ENCODE measurements at places on chromosomes 1 and 21.

DNA sequence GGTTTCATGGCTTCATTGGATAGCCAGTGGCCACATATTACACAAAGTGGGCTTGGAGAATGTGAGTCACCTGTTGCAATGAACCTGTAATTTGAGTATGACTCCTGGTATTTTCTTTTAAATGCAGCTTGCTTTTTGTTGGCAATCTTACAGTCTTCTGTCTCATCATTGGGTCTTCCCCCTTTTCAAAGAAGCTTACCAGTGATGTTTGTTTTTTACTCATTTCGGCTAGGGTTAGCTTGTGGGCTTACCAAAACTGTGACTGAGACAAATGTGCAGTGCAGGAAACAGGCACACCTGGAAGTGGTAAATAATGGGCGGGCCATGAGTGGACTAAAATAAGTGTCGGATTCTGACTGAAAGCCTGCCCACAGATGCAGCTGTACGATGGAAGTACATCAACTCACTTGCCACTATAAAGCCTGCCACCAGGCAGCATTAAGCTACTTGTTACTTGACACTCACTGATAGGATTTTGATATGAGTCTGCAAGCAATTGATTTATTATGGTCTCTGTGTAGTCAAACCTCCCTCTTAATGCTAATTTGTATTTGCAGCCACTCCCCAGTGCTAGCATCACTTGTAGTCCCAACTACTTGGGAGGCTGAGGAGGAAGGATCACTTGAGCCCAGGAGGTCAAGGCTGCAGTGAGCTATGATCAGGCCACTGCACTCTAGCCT is 4.2 kb downstream of the HHAT start:
- no peak for DNase-seq

GRCh38 chr1:109214695-109215623 is 1.2 kb downstream of the SARS1 start:
- DNase-seq, result no peak

- no peak for DNase-seq
Measured at GRCh38 chr1:168057921-168058320, 78.8 kb downstream of the GPR161 start.

DNA sequence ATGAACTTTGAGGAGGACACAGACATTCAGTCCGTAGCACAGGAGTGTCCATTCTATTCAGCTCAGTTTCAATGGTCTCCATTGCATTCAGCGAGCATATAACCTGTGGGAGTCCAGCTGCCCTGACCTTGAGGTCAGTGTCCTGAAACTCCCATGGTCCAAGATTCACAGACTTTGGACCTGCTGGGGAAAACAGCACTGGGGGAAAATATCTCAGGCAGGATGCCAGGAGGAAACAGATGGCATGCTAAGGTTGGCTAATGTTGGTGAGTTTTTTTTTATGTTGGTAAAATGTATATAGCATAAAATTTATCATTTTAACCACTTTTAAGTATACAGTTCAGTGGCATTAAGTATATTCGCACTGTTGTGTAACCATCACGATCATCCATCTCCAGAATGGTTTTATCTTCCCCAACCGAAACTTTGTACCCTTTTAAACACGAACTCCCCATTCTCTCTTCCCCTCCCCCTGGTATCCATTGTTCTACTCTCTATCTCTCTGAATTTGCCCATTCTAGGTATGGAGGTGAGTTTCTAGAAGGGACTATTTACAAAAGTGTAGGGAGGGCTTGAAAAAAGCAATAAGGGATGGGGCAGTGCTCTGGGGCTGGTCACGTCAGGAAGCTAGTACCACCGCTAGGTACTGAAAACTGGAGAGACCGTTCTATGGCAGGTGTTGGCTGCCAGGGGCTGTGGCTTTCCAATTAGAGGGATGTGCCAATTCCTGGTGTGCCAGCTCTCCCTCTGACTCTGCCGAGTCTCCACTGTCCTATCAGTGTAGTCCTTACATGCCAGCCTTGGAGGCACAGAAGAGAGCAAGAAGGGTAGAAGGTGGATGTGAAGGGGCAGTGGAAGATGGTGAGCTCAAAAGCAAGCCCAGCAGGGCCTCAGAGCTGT is 85.3 kb downstream of the FOXD2 start:
- DNase-seq, result no peak

DNA sequence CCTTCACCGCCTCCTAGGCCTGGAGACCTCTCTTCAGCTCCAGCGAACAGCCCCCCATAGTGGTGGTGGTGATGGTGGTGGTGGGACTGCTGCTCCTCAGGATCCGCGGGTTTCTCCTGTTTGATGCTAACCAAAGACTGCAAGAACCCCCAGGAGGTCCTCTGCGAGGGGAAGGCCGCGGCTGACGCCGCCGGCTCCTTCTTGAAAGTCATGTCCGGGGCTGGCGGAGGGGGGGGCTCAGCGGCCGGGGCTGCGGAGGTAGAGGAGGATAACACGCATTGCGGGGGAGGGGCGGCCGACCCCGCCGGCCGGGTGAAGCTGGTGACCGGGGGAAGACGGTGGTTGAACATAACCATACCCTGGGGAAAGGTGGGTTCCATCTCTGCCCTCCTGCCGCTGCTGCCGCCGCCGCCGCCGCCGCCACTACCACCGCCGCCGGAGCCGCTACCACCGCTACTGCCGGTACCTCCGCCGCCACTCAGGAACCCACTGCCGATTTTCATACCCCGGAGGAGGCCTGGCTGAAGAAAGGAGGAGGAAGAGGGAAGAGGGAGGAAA is 554 bp downstream of the ZNF281 start:
- no peak for DNase-seq

GRCh38 chr1:184610876-184611595 is 143.6 kb downstream of the EDEM3 start:
- DNase-seq, result no peak

GRCh38 chr1:236511735-236512418 is 11.9 kb upstream of the LGALS8 start:
- DNase-seq, result no peak

DNA sequence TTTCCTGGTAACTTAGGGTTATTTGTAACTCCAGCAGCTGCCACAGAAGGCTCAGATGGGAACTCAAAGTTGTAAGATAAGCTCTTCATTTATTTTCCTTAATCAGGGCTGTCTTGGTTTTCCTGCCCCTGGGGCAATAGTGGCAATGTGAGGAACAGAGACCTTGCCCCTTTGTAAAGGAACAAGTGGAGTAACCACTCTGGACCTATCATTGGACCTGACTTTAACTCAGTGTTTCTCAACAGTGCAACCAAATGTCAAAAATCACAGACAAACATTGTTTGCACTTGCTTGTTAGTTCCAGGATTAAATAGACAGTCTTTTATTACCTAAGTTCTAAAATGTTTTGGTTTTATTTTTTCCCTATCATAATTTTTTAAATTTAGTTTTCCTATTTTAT is 2.8 kb upstream of the FMO3 start:
- no peak for DNase-seq

DNA sequence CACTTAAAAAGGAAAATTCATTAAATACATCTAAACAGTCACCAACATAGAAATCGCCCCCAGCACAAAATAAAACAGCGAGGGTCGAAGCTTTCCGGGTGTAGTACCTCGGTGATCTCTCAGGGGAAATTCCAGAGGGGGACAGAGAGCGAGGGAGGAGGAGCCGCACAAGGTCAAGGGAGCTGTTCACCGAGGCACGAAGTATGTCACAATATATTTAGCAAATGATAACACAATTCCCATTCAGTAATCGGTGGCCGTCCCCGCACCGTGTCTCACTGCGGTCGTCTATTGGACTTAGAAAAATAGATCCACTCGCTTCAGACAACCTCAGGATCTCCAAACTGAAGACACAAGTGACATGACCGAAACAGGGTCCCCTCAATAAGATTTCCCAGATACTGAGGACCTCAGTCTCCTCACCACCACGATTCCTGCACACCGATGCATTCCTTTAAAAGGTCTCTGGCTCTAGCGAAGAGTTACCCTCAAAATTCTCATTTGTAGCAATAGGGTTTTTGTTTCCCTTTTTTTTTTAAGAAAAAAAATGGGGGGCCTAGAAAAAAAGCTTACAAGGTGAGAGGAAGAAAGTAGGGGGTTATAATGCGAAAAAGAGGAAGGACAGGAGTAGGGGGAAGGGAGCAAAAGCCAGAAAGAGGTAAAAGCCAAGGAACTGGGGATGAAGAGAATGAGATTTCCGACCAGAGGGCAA is 1.1 kb downstream of the LPGAT1 start:
- DNase-seq, result no peak

DNA sequence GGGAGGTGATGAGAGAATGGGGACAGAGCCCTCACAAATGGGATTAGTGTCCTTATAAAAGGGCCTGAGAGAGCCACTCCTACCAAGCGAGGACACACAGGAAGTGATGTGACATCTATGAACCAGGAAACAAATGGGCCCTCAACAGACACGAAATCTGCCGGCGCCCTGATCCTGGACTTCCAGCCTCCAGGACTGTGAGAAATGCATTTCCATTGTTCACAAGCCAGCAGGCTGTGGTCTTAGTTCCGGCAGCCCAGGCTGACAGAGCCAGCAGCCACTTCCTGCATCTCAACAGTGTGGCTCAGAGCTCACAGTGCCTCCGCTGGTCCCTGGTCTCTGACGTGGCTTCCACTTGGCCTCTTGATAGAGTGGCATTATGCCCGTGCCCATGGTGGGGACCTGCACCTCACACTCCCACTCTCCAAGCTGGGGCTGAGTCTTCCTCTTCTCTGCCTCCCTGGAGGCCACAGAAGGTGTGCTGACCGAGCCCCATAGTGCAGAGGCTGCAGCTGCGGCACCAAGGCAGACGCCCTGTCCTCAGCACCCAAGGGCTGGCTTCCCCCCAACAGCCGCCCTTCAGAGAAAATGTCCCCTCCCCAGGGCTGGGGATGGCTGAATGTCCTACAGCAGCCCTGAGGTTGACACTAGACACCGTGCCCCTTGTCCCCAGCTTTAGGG is 44.9 kb downstream of the ACOT7 start:
- no peak for DNase-seq

DNA sequence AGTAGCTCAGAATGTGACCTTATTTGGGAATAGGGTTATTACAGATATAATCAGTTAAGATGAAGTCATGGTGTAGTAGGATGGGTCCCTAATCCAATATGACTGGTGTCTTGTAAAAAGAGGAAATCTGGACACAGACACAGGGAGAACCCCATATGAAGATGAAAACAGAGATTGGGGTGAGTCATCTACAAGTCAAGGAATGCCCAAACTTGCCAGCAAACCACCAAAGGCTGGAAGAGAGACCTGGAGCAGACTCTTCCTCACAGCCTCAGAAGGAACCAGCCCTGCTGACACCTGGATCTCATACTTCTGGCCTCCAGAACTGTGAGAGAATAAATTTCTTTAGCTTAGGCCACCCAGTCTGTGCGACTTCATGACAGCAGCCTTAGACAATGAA is 29.9 kb downstream of the KRTAP19-8 start:
- no peak for DNase-seq

DNA sequence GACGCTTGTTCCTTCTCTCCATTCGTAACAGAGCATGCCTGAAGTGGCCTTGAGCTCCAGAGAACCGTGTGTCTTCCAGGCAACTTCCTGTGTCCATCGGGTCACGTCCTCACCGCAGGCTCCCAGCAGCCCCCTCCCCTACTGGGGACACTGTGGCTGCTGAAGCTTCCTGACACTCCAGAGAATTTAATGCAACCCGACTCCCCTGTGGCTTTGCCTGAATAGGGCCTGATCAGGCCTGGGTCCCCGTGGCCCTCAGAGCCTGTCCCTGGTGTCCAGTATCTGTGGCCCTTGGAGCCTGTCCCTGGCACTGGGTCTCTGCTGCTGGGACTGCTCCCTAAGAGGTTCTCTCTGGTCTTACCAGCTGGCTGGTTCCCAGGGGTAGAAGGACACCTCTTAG is 219.7 kb upstream of the VAMP3 start:
- no peak for DNase-seq

GRCh38 chr1:15952317-15953258 is 23.3 kb downstream of the ZBTB17 start:
- no peak for DNase-seq

GRCh38 chr1:15259622-15260007 is 12.6 kb downstream of the FHAD1 start:
- DNase-seq, result no peak
